ENCODE measurements at places on chromosomes 2 and 18.

DNA sequence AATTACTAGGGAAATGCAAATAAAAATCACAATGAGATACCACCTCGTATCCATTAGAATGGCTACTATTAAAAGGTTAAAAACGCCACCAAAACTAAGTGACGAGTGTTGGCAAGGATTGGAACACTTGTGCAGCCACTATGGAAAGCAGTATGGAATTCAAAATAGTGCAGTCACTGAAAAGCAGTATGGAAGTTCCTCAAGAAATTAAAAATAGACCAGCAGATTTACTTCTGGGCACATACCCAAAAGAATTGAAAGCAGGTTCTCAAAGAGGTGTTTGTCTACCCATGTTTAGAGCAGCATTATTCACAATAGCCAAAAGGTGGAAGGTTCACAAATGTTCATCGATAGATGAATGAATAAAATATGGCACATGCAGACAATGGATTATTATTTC is 149.7 kb upstream of the STON1 start:
- no peak for DNase-seq

DNA sequence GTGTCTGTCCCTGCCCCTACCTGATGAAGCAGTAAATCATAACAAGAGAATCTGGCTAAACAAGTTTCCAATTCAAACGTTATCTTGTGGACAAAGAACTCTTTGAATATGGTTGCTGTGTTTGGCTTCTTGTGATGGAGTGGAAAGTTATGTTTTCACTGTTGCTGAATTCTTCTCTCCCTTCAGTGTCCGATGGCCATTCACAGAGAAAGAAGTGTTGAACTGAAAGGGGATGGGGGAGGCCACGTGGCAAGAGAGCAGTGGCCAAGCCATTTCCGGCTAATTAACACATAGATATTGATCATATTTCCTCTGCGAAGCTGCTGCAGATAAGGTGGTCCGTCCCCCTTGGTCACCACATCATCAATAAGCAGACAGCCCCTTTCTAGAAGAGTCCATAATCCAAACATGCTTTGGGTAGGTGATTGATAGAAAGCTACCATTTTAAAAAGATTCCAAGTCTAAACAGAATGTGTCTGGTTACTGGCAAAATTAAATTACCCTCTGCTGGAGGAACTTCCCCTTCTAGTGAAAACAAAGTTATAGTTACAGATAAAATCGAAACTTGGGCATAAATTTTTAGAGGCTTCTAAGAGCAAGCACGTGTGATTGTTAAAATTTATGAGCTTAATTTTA is 36.9 kb upstream of the FZD7 start:
- DNase-seq, result no peak

DNA sequence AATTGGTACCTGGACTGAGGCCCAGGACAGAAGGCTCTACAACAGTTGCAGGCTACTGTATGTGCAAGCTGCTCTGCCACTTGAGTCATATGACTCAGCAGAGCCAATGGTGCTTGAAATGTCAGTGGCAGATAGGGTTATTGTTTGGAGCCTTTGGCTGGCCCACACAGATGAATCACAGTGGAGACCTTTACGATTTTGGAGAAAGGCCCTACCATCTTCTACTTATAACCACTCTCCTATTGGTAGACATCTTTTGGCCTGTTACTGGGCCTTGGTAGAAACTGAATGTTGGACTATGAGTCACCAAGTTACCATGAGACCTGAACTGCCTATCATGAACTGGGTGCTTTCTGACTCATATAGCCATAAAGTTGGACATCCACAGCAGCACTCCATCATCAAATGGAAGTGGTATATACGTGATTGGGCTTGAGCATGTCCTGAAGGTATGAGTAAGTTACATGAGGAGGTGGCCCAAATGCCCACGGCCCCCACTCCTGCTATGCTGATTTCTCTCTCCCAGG is 88.9 kb upstream of the NRXN1 start:
- DNase-seq, result no peak

- no peak for DNase-seq
Measured at GRCh38 chr2:17422061-17422460, 96.2 kb downstream of the RAD51AP2 start.

DNA sequence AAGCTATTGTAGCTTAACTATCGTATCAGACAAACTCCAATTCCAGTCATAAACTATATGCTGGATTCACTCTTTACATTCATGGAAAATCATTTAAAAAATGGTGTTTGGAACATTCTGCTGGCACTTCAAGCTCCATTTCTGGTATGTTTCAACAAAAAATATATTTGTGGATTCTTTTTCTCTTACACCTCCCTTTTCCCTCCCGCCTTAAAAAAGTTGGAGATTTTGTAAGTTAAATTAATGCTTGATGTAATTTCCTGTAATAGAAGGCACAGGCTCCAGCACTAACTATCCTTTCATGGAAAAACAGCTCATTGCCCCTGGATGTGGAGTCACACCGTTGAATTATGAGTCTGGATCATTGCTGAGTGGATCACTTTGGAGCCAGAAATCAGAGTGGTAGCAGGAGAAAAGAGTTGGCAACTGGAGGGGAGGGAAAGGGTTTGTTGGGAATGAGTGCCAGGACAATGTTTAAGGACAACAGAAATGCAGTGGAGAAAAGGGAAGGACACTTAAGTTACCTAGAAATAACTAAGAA is 102.8 kb downstream of the ICOS start:
- DNase-seq, result no peak

DNA sequence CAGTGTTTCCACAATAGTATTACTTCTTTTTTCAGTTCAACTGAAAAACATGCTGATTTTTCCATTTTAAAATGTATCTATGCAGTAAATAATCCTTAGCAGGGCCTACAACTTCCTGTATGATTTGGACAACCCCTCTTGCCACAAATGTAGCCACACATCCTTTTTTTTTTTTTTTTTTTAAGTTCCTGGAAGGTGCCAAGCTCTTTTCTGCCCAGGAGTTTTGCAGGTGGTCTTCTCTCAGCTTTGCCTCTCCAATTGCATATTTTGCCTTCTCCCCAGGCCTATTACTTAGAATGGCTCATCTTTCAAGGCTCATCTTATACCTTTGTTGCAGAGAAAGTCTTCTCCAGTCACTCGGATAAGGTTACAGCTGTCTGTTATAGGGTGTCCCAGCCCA is 11.6 kb downstream of the KLHL14 start:
- no peak for DNase-seq

DNA sequence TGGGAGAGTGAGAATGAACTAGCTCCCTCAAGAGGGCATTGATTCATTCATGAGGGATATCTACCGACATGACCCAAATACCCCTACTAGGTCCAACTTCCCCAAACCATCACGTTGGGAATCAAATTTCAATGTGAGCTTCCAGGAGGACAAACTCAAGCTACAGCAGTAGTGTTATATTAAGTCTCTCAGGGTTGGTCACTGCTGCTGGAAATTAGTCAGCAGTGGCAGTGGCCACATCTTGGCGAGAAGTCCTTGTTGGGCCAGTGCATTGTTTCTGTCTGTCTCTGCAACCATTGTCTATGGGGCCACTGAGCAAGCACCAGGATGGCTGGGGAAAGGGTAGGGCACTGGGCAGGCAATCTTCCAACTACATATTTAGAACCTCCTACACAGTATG is 47.5 kb downstream of the THUMPD2 start:
- DNase-seq, result no peak

DNA sequence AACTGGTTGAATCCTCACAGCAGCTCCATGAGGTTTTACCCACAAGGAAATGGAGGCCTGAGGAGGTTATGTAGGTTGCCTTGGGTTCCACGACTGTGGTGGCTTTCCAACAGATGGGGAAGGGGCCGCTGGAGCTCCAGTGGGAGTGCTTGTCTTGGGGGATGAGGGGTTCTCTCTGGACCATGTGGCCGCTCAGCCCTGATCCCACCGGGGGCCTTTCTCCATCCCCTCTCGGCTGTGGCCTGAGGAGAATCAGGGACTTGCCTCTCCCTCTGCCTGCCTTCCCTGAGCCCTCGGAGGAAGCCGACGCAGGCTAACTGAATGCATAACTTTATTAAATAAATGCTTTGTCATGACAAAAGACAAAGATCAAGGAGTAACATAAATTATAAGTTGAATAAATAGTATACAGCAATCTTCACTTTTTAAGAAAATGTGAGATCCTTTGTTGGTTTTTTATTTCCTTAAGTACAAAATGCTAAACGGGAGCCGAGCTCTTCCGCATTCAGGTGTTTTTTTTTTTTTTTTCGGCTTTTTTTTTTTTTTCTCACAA is 23.5 kb downstream of the IGFBP5 start:
- DNase-seq, result no peak
